Urinary bladder (tissue), 4 donors: ENCODE measurements at places on chromosomes 16 and 17. TPM values are rescaled to one million over a fixed set of nuclear protein-coding genes. Genes with fewer than 3 reads are reported as not detected.
A peak's percentile ranks its signal among the peaks of the same experiment; 100 is the strongest.

- peak; percentile 52 for DNase-seq
Observed at GRCh38 chr17:79391376-79392233, 219.2 kb downstream of the RBFOX3 start.

GRCh38 chr16:83878838-83879237 is 20.1 kb upstream of the MLYCD start:
- no peak for DNase-seq

DNA sequence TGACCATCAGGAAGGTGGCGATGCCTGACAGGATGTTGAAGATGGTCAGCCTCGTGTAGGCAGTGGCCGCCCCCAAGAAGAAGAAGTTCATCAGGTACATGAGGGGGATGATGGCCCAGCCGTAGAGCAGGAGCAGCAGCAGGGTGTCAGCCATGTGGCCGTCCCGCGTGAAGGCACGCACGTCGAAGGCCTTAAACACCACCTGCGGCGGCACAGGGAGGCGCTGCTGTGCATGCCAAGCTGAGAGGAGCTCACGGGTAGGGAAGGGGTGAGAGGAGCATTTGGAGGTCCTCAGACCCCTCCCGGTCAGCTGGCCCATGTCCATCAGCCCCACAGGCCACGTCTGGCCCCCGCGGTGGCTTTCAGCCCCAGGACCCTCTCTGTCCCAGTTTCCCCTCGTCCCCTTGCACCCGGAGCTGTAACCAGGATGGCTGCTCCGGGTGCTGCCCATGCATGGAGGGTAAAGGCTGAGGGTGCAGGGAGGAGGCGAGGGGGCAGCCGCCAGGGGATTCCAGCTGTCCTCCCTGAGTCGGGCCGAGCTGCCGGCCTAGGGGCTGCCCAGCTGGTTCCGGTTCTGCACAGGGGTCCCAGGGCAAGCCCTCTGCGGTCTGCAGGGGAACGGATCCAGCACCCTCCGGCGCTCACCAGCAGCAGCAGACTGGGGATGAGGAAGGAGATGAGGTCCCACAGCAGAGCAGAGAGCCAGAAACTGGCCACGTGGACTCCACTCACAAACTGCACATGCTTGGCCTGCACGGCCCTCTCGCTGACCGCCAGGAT is 17.1 kb upstream of the RNPS1 start:
- DNase-seq: no peak

GRCh38 chr16:48507391-48507790 is 102.6 kb downstream of the N4BP1 start:
- DNase-seq: no peak

GRCh38 chr16:85755929-85756768 is 5.3 kb upstream of the C16orf74 start:
- DNase-seq: no peak

- no peak for DNase-seq
Observed at GRCh38 chr17:39804839-39805238, 59.3 kb downstream of the IKZF3 start.

DNA sequence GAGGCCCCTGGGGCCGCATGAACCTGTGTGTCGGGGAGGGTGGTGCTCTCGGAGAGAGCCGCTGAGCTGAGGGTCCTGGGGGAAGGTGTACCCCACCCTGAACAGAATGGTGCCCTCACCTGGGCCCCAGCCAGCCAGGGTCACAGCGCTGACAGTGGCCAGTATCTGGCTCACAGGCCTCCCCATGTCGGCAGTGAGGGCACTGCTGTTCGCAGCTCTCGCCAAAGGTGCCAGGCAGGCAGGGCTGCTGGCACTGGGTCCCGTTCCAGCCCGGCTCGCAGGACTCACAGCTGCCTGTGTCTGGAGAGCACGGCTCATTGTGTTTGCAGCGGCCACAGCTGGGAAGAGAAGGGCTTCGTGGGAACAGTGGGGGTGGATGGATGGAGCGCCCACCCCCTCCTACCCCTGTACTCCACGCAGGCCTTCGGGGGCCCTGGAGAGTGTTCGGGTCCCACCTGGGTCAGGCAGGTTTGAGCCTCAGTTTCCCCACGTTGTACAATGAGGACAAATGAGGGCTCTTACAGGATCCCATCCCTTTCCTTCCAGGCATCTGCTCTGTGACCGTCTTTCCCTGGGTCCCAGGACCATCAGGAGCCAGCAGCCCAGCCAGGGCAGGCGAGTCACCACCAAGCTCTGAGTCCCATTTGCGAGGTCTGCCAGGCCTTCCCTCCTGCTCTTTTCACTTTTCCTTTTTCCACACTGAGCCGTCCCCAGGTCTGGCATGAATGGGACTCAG is 5.0 kb downstream of the SCARF1 start:
- DNase-seq: no peak

GRCh38 chr17:73005360-73005759 is 87.1 kb downstream of the SLC39A11 start:
- DNase-seq: no peak

GRCh38 chr16:85171759-85172454 is 59.6 kb upstream of the CIBAR2 start:
- DNase-seq: no peak

DNA sequence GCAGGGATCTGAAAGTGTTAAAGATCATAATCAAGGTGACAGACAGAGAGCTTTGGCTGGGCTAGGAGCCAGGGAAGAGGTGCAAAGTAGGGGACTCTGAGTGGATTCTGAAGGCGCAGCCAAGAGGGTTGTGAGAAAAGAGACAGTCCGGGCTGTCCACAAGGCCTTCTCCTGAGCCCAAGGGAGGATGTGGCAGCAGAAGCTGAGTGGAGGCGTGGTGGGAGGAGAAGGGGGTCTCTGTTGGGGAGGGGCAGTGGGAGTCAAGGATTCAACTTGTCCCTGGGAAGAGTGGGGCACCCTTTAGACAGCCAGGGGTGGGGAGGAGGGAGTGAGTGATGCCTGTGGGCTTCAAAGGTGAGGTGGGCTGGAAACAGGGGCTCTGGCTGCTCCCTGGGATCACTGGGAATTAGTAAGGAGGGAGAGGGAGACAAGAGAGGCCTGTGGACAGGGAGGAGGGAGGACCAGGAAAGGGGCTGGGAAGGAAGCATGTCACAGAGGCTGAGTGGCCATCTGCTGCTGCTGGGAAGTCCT is 10.6 kb downstream of the CES1 start:
- no peak for DNase-seq

GRCh38 chr17:46171939-46172338 is 21.3 kb downstream of the KANSL1 start:
- DNase-seq: no peak

DNA sequence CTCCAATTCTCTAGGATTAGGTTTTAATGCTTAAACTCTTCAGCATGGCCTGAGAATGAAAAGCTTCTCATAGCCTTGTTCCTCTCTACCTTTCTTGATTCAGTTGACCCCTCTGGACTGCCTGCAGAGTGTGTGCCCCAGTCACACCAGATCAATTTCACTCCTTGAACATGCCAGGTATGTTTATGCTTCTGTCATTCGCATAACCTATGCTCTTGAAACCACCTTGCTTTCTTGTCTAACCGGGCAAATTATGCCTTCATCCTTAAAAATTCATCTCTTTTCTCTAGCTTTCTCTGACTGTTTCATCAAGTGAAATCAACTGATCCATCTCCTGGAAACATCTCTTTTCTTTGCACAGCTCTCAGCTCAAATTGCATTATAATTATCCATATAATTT is 42.3 kb downstream of the CDH11 start:
- DNase-seq: no peak

- no peak for DNase-seq
Observed at GRCh38 chr17:1413281-1413791, 13.3 kb upstream of the YWHAE start.

DNA sequence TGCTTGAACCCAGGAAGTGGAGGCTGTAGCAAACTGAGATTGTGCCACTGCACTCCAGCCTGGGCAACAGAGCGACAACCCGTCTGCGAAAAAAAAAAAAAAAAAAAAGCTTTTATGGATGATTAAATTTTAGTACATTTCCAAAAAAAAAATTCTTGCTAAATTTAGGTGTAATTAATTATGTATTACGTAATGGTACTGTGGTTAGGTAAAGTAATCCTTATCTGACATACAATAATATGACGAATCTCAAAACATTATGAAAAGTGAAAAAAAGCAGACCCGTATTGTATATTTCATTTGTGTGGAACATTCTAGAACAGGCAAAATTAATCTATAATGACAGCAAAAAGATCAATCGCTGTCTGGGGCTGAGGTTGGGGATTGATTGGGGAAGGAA is 10.3 kb upstream of the CORO1A start:
- no peak for DNase-seq

The RBFOX1 gene
- total RNA-seq: 2.4 TPM

The SLC46A1 gene
- total RNA-seq: 11.2 TPM

The MEIOB gene
- total RNA-seq: not detected

The ERCC4 gene
- 18.4 TPM for total RNA-seq

The CES1 gene
- total RNA-seq: 25.0 TPM

The ACD gene
- 9.5 TPM for total RNA-seq

The OR4D1 gene
- not detected for total RNA-seq

The PNMT gene
- not detected for total RNA-seq

The ARL5C gene
- 0.37 TPM for total RNA-seq

The C16orf96 gene
- total RNA-seq: 0.11 TPM

The TEX19 gene
- not detected for total RNA-seq

The ADAD2 gene
- total RNA-seq: 0.21 TPM

The CFAP97D1 gene
- not detected for total RNA-seq
